Fibroblast of upper back skin (primary cell): ENCODE measurements at places on chromosomes 16 and 17.

DNA sequence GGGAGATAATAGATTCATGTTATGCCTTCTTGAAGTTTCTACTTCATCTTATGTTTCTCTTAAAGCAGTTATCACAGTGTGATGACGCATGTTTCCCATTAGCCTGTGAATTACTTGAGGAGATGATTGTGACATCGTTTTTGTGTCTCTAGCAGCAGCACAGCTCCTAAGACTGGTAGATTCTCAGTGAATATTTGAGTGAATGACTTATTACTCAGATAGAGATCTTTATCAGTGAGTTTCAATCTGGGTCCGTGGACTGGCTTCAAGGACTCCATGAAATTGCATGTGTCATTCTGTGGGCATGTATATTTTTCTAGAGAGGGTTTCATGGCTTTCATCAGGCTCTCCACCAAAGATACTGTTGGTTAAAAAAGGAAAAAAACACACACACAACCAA is 29.9 kb downstream of the YPEL2 start:
- peak; percentile 94 for DNase-seq

DNA sequence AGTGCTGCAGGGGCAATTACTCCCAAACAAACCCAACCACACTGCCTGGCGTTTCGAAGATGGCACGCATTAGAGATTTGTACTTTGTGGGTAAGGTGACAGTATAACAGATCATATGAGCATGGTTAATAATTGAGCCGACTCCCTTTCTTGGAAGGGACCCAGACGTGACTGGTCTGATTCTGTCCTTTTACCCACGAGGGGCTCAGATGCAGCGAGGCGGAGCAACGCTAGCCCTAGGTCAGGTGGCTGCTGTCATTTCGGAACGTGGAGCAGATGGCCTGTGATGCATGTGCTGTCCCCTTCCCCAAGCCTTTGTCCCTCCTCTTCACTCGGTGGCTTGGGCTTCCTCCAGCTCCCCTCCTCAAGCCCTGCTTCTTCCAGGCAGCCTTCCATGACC is 84.2 kb downstream of the SNX29 start:
- DNase-seq = no peak

- peak; percentile 31 for DNase-seq
Observed at GRCh38 chr17:31653691-31654090, 205.4 kb downstream of the COPRS start.

GRCh38 chr17:73874008-73874720 is 229.9 kb upstream of the SDK2 start:
- DNase-seq = no peak

DNA sequence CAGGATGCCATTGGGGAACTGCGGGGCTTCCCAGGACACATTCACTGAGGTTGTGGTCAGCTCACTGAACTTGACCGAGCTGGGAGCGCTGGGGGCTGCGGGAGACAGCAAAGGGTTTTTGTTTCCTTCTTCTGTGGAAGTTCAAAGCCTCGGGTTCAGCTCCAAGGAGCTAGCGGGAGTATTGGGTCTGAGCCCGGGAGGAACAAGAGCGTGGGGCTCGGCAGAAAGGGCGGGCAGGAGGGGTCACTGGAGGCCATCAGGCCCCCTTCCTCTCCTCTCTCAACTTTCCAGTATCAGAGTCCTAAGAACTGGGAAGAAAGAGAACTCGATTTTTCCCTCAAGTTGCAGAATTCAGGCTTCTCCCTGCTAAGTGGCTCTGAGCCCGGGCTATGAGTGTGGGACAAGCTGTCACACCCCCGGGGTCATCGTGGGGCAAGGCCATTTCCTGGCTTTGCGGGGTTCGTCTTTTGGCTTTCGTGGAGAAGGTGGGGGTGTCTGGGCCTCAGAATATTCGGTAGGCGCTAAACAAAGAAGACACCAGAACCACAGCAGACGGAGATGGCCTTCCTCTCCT is 53.6 kb upstream of the CDC42EP4 start:
- no peak for DNase-seq

DNA sequence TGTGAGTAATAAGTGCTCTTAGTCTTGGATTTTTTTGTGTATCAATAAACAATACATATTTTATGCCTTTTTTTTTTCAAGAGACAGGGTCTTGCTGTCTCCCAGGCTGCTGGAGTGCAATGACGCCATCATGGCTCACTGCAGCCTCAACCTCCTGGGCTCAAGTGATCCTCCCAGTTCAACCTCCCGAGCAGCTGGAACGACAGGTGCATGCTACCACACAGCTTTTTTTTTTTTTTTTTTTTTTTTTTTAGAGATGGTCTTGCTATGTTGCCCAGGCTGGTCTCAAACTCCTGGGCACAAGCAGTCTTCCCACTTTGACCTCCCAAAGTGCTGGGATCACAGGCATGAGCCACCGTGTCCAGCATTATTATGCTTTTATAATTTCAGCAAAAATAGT is 13.0 kb downstream of the ACSF2 start:
- no peak for DNase-seq

GRCh38 chr16:84228256-84228838 is 11.5 kb downstream of the KCNG4 start:
- DNase-seq = peak; percentile 82

DNA sequence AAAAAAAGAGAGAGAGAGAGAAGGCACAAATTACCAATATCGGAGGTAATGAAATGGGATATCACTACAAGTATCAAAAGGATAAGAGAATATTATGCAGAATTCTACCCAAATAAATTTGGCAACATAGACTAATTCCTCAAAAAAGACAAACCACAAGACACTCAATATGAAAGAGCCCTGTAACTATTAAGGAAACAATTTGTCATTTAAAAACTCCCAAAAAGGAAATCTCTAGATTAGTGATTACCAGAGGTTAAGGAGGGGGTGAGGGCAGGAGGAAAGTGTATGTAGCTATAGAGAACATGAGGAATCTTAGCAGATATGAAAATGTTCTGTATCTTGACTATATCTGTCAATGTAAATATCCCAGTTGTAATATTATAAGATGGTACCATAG is 54.0 kb downstream of the CFDP1 start:
- DNase-seq = peak; percentile 24

GRCh38 chr17:9513266-9513665 is 62.4 kb downstream of the STX8 start:
- DNase-seq = no peak

GRCh38 chr16:79188115-79188738 is 412.3 kb downstream of the MAF start:
- DNase-seq = no peak
